Panc1 (cell line): ENCODE measurements at places on chromosomes 1 and 21. TPM values are rescaled to one million over a fixed set of nuclear protein-coding genes. Genes with fewer than 3 reads are reported as not detected.

The FCRL1 gene
- total RNA-seq: not detected

The TRIM67 gene
- 0.08 TPM for total RNA-seq

The C1orf94 gene
- total RNA-seq: not detected

The NES gene
- 56.3 TPM for total RNA-seq

The ARMH1 gene
- 2.8 TPM for total RNA-seq

The CLCA4 gene
- 0.08 TPM for total RNA-seq

The SH2D1B gene
- total RNA-seq: not detected

The LCE1C gene
- not detected for total RNA-seq

The ENAH gene
- total RNA-seq: 133 TPM

The ZFP69B gene
- total RNA-seq: 11.6 TPM

The FGR gene
- 0.18 TPM for total RNA-seq

The RPF1 gene
- total RNA-seq: 73.0 TPM

The CD247 gene
- 0.44 TPM for total RNA-seq

The OR2AK2 gene
- total RNA-seq: not detected

The GPATCH3 gene
- 29.7 TPM for total RNA-seq

The VSIG8 gene
- not detected for total RNA-seq

The CD34 gene
- 0.15 TPM for total RNA-seq

The CALML6 gene
- 1.5 TPM for total RNA-seq

The REG4 gene
- not detected for total RNA-seq

The ZCCHC17 gene
- 30.6 TPM for total RNA-seq

The ELF3 gene
- 126 TPM for total RNA-seq

The PYGO2 gene
- 41.1 TPM for total RNA-seq

The CCDC18 gene
- 11.6 TPM for total RNA-seq

The UBL4B gene
- not detected for total RNA-seq

The MEGF6 gene
- 32.6 TPM for total RNA-seq

The SPATC1L gene
- 0.26 TPM for total RNA-seq

The COL16A1 gene
- 7.6 TPM for total RNA-seq

The LYPD8 gene
- total RNA-seq: not detected

The GBP4 gene
- 3.3 TPM for total RNA-seq

The PLCH2 gene
- total RNA-seq: 41.2 TPM

The KCNJ6 gene
- not detected for total RNA-seq

The AMY1A gene
- total RNA-seq: not detected

The ERO1B gene
- 19.9 TPM for total RNA-seq

The LDLRAD2 gene
- not detected for total RNA-seq

The NTMT2 gene
- total RNA-seq: not detected

The SLC22A15 gene
- total RNA-seq: 0.21 TPM

The SASS6 gene
- total RNA-seq: 6.2 TPM

The POLR3C gene
- total RNA-seq: 35.1 TPM

The UBXN10 gene
- total RNA-seq: 0.05 TPM

The OR2T29 gene
- total RNA-seq: not detected

The HTR1D gene
- 3.5 TPM for total RNA-seq

The LRRC39 gene
- total RNA-seq: 0.26 TPM

The COL24A1 gene
- 0.08 TPM for total RNA-seq

The ACTA1 gene
- not detected for total RNA-seq

The CHI3L2 gene
- total RNA-seq: 0.77 TPM

The IGSF9 gene
- 0.51 TPM for total RNA-seq
